ENCODE measurements at places on chromosomes 1 and 21.

- DNase-seq = no peak
Observed at GRCh38 chr1:60071296-60071695, 2.3 kb downstream of the C1orf87 start.

DNA sequence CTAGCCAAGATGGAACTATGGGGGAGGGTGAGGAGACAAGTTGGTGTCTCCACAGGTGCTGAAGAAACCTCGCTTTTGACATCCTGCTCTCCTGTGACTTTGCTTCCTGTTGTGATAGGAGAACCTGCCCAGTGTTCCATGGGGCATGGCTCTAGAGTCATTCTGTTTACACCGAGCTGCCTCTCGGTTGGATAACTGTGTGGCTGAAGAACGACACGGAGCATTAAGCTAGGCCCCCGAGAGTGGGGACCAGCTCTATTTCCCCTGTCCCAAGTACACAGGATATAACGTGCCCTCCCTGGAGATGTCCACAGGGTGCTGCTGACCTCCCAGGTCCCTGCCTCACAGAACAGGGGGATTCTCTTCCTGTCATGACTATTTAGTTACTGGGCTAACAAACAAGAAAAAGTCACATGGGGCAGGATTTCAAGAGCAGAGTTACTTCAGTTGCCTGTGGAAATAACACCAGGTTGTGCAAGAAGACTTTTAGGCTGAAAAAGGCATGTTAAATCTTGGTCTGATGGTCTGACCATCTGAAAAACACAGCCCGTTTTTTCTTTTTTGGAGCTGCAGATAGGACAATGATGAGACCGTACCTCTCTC lies 29.4 kb upstream of the PPP2R5A start:
- DNase-seq = no peak

DNA sequence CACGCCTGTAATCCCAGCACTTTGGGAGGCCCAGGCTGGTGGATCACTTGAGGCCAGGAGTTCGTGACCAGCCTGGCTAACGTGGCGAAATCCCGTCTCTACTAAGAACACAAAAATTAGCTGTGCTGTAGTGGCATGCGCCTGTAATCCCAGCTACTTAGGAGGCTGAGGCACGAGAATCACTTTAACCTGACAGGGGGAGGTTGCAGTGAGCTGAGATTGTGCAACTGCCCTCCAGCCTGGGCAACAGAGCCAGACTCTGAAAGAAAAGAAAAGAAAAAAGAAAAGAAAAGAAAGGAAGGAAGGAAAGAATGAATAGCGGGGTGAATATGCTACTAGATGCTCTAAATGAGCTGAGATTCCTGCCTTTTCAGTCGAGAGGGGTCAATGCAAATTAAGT lies 7.1 kb downstream of the GFI1 start:
- no peak for DNase-seq

- no peak for DNase-seq
Observed at GRCh38 chr21:33383056-33383888, 19.9 kb upstream of the IFNGR2 start.

GRCh38 chr1:1293263-1294249 lies 13.3 kb downstream of the SCNN1D start:
- DNase-seq = no peak
